Esophagus squamous epithelium (tissue), 5 donors: ENCODE measurements at places on chromosomes 3 and 15.

- DNase-seq: no peak
These were observed 964.9 kb upstream of the NR2F2 start for GRCh38 chr15:95365511-95366107.

DNA sequence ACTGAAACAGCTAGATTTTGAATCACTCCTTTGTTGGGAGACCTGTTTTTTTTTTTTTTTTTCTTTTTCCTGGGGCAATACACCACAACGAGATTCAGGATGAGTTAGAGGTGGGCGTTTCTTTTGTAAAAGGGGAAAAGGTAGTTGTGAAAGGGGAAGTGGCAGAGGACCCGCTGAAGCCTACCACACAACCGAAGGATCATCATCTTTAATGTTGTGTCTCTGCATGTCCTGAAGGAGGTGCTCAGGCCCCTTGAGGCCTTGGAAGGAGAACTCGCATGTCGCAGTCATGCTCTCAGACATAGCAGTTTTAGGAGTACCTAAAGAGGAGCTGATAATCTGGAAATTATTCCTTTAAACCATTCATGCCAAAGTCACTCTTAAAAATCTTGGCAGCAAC lies 137.9 kb upstream of the LRIG1 start:
- DNase-seq: no peak

GRCh38 chr15:52334491-52335160 lies 39.0 kb upstream of the MYO5C start:
- no peak for DNase-seq

- no peak for DNase-seq
These were observed 71.3 kb upstream of the THSD4 start for GRCh38 chr15:71044006-71044405.

DNA sequence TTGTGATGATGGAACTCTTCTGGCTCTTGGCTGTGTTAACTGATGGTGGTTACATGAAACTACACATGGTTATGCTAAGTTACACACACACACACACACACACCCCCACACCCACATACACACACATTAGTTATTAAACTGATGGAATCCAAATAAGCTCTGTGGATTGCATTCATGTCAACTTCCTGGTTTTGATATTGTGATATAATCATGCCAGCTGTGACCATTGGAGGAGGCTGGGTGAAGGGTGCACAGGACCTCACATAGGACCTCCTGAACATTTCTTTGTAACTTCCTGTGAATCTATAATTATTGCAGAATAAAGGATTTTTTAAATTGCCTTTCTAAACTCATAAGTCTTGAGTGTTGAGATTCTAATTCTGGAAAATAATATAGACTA lies 58.9 kb upstream of the LIMD1 start:
- DNase-seq: no peak

- no peak for DNase-seq
These were observed 7.2 kb downstream of the TMEM45A start for GRCh38 chr3:100499651-100500050.

GRCh38 chr3:122188737-122189136 lies 5.3 kb downstream of the CASR start:
- DNase-seq: no peak

DNA sequence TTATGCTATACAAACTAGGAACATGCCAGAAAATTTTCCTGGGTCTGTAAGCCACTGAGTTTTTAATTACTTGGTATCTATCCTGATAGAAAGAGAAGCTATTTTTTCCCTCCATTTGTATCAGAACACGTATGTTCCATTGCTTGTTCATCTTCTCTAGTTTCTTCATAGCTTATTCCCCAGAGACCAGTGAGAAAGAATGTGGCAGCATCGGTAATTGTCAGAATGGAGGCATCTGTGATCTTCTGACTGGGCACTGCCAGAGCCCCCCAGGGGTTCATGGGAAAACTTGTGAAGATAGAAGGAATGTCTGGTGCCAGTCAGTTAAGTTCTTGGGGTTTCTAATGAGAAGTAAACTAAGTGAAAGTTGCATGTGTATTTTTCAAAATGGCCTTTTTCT lies 720.2 kb upstream of the GOLIM4 start:
- DNase-seq: no peak

GRCh38 chr3:79597709-79598108 lies 170.1 kb downstream of the ROBO1 start:
- DNase-seq: no peak

DNA sequence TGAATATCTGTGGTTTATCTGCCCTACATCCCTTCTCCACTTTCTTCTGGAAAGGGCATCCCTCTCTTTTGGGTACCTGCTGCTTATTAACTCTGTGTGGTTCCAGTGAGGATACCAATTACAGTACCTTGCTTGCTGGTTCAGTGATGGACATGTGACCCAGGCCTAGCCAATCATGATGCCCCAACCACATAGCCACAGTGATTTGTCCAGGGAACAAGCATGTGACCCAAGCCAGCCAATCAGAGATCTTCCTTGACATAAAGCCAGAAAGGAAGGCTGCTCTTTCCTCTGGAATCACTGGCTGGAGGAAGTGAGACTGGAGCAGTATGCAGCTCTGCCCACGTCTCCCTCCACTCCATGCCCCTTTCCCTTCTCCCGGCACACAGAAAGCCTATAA lies 10.9 kb upstream of the TMEM158 start:
- DNase-seq: no peak

- no peak for DNase-seq
These were observed 8.9 kb downstream of the HGD start for GRCh38 chr3:120673116-120673515.

DNA sequence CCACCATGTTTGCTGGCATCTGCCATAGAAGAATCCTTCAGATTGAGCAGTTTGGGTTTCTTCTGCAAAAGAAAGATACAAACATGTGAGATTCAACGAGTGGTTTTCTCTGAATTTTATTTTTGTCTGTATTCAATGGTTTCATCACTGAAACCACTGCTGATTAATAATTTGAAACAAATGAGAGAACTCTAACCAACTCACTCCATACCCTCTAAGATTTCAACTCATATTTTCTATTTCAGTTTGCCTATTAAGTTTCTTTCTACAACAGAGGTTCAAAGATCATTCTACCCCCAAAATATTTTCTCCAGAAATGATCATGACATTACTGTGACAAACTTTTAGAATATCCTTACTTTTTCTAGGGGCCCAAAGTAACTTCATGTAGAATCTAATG lies 38.7 kb upstream of the MAN2C1 start:
- no peak for DNase-seq

GRCh38 chr3:150748684-150749047 lies 14.3 kb downstream of the SIAH2 start:
- no peak for DNase-seq

- no peak for DNase-seq
These were observed 206.4 kb downstream of the STAG1 start for GRCh38 chr3:136545664-136546268.
